Iris pigment epithelial cell (primary cell): ENCODE measurements at places on chromosomes 7 and 10.

DNA sequence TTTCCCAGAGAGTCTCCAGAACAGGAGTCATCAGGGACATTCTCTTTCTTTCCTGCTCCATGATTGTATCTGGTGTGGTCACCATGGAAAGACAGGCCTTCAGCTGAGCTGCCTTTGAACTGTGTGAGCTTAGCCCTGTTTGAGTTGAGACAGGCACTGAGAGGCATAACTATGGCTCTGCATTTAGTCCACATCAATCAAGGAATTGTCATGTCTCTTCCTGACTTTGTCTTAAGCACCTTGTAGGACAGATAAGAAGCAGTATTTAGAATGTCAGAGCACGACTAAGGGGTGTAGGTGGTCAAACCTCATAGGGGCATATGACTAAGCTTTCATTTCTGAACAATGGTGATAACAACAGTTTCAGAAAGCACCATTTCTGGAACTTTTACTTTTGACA is 53.5 kb downstream of the EPDR1 start:
- no peak for DNase-seq

DNA sequence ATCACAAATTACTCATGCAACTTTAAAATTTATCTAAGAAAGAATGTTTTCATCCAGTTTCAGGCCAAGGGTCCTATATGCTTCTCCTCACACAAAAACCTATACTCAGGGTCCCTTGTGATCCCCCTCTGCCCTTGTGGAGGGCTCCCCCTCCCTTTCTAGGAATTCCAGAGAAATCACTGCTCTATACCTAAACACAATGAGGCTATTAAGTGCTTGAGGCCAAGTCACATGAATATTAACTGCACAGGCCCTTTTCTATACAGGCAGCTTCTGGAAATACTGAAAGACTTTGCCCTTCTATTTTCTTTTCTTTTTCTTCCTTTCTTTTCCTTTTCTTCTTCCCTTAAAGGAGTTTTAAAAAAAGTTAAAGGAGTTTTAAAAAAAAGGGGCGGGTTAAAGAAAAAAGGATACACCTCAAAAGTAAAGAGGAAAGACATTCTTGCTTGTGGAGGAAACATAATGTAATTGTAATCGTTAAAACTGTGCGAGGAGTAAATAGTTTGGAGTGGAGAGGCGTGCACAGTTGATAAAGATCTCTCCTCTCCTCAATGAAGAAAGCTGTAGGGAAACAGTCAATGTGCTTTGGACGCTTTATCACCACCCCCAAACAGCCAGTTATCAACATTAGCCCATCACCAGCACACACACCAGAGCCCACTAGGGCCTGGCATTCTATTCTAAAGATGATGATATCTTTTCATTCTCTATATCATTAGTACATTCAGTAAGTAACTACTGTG is 16.4 kb downstream of the GRB10 start:
- no peak for DNase-seq

DNA sequence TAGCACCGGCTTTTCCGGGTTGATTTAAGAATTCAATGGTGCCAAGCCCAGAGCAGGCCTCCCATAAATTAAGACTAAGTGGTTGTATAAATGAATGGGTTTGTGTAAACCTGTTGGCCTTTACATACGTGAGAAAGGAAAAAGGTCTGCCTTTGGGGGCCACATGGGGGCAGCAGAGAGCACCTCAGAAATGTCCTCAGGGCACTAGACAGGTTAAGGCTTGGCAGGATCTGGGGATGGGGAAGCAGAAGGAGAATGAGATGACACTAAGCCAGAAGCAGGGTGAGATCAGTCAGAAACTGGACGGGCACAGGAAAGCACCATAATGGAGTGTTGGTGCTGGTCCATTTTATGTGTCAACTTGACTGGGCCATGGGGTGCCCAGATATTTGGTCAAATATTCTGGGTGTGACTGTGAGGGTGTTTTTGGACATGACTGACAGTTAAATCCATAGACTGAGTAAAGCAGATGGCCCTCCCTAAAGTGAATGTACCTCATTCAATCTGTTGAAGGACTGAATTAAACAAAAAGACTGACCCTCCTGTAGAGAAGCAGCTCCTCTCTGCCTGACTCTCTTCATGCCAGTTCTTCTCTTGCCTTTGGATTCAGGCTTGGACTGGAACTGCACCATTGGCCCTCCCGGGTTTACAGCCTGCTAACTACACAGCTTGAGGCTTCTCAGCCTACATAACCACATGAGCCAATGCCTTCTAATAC is 58.9 kb downstream of the FRMPD2 start:
- peak; percentile 38 for DNase-seq

DNA sequence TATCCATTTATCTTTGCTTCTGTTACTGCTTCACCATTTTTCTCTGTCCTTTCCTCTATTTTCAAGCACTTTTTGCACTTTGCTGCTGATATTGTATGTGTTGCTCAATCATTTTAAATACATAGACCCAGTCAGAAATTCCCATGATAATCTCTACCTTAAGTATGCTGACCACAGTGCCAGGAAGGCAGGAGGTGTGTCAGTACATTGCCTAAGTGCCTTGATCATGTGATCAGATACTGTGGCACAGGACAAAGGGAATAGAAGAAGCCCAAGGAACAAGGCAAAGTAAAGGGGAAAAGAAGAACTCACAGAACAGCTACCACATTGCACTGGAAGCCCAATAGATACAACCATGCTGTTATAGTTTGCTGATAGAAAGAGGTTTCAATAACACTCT is 53.7 kb upstream of the CD36 start:
- peak; percentile 90 for DNase-seq

DNA sequence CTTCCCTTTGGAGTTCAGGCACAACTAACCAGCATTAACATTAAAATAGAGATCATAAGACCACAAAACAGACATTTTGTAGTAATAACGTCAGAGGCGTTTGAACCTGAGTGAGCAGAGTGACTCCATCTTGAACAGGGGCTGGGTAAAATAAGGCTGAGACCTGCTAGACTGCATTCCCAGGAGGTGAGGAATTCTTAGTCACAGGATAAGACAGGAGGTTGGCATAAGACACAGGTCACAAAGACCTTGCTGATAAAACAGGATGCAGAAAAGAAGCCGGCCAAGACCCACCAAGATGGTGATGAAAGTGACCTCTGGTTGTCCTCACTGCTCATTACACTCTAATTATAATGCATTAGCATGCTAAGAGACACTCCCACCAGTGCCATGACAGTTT is 493.2 kb upstream of the AUTS2 start:
- no peak for DNase-seq

- DNase-seq: peak; percentile 62
Observed at GRCh38 chr7:110502888-110503465, 588.0 kb upstream of the LRRN3 start.
